ENCODE measurements at places on chromosomes 12 and 14.

DNA sequence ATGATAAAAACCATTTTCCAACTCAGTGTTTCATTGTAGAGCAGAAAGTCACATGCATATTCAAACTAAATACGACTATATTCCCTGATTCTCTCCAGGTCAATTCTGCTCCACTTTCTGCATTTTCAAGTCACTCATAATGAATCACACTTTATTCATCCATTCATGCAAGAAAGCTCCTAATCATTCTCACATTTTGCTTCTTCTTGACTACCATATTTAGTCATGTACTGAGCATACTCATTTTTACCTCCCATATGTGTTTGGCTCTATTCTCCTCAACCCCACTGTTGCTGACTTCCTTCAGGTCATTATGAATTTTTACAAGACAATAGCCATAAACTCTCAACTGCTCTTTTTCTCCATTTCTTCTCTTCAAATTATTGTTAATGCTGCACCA, 43.4 kb upstream of the PIK3C2G start:
- DNase-seq, result no peak

DNA sequence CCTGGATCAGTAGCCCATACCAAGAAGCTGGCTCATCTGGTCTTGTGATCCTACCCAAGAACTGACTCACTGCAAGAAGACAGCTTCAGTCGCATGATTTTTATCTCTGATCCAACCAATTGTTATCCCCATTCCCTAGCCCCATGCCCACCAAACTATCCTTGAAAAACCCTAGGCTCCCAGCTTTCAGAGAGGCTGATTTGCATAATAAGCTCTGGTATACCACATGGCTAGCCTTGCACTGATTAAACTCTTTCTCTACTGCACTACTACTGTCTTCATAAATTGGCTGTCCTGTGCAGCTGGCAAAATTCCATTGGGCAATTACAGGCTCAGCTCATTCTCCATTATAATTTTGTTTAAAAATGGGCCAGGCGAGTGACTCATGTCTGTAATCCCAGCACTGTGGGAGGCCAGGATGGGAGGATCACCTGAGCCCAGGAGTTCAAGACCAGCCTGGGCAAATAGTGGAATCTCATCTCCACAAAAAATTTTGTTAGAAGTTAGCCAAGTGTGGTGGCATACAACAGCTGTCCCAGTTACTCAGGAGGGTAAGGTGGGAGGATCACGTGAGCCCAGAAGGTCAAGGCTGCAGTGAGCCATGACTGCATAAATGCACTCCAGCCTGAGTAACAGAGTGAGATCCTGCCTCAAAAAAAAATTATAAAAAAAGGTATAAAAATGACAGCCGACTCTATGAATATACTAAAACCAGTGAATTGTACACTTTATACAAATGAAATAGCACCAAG, 76.7 kb upstream of the EIF5 start:
- DNase-seq, result no peak

GRCh38 chr12:63457428-63457827, 210.9 kb downstream of the DPY19L2 start:
- DNase-seq, result no peak

DNA sequence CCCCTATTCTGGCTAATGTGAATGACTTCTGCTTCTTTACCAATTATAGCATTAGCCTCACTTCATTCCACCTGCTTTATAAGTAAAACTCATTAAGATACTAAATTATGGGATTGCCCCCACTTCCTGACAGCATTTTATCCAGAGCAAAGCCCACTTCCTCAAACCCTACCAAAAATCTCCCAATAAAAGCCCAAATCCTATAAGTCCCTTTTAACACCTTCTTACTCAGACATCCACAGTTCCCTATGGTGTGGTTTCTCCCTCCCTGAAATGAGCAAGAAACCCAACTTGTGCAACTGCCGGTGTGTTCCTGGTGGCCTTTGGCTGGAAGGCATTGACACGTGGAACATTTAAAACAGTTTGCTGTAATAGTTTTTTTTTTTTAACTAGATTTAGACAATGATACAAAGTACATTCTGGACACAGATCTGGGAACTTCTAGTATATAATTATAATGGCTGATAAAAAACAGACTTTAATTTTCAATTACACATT, 53.1 kb downstream of the BRMS1L start:
- no peak for DNase-seq

- no peak for DNase-seq
Observed at GRCh38 chr12:12474471-12474928, 88.2 kb downstream of the DUSP16 start.

- no peak for DNase-seq
Observed at GRCh38 chr12:52833922-52834726, at the start of gene KRT79. TSS of gene KRT79 (minus strand) at chr12:52834311. CDS start at chr12:52834260, 51 bp downstream.

DNA sequence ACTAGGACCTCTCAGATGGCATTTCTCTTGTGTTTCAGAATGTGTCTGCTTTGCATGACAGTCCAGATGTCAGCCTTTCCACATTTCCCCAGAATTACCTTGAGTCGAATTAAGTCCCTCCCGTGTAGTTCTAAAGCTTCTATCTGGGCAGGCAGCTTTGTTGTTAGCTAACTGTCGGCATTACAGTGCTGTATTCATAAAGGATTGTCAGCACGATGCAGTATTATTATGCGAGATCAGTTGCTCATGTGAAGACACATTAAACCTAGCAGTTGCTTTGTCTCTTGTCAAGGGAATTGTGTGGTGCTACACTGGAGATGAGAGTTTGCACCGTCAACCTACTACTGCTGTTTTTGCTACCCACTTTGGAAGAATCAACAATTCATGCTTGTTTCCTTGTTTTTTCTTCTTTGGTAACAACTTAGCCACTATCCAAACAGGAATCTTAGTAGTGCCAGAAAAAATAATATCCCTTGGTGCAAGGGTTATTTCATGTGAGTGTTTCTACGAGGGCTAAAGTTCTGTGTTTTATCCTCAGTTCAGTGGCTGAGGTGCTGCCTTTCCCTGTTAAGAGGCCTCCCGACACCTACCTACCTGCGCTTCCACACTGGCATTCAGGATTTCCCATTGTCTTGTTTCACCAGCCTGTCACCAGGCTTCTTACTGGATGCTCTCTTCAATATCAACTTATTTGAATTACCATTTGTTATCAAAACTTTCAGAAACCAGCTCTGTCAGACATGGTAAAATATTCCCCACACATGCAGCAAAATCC, 297.9 kb upstream of the G2E3 start:
- DNase-seq, result no peak

- no peak for DNase-seq
Observed at GRCh38 chr14:73344319-73344718, 107.0 kb downstream of the PAPLN start.

- no peak for DNase-seq
Observed at GRCh38 chr12:54700301-54700700, 52.1 kb upstream of the DCD start.

DNA sequence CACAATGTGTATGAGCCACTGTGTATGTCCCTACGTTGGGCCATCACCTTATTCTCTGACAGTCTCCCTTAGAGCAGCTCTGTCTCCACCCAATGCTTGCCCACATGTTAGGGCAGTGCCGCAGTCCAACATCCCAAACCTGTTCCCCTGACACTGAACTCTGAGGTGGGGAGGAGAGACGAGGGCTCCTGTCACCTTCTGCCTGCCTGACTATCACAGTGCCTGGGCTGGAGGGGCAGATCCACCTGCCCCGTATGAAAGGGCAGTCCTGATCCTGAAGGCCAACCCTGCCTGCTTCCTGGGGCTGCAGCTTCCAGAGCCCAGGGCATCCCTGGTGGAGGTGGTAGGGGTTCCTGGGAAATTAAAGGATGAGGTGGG, 2.2 kb downstream of the TGM1 start:
- no peak for DNase-seq

DNA sequence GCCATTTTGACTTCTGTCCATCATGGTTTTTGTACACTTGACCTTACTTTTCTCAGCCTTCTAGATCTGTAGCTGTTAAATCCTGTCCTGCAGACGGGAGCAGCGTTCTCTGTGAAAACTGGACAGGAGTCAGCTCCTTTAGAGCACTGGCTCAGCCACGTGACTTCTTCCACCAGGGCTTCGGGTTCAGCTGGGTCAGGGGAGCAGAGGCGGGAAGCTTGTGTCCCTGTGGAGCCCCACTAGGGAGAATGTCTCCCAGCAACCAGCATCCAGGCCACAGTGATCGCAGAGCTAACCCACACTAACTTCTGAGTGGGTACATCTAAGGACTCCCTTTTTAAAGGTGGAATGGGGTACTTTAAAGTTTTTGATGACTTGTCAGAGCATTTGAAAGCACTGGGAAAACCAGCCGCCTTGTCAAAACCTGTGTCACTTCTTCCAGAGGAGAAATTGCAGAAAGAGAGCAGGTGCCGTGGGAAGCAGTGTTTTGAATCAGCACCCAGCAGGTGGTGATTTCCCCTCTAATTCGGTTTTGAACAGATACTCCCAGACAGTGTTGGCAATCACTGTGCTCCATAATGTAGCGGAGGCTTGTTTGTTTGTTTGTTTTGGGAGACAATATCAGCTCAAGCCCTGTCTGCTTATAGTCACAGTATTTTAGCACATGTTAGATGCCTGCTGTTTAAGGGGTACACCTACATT, 17.9 kb downstream of the DERA start:
- no peak for DNase-seq

DNA sequence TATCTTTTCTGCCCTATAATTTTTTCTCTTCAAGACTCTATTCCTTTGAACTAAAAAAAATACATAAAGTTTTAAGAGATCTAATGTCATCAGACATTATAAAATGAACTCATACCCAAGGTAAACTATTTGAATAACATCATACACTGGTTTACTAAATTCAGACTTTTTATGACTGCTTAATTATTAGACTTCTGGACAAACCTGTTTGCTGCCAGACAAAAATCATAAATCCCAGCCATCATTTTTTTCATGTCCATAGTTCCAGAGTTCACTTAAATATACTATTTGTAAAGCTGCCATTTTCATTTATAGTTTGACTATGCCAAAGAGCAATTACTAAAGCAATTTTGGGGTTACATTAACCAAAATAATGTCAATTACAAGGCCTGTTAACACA, 34.0 kb downstream of the USP44 start:
- no peak for DNase-seq

DNA sequence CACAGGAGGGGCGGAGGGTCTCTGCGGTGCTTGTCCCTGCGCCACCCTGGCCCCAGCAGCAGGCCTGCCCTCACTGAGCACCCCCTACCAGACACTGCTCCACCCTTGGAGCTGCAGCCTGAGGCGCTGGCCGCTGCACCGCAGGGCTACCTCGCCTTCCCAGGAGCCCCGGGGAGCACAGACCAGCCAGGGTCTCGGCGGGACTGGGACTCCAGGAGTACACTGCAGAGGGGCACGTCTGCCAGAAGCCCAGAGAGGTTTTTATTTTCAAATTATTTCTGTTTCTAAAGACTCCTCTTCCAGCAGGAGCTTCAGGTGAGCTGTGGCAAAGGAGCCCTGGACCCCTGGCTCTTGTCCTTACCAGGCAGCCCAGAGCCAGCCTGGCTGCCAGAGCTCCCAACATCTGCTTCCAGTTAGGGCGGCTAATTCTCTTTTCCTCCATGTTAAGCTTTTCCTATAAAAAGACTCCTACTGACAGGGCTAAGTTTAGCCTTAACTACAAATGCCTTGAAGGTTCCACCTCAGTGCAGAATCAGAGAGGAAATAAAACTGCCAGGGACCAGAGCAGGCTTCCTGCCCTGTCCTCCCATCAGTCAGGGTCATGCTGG, 26.4 kb downstream of the DEGS2 start:
- DNase-seq, result no peak

Data from activated CD4-positive, alpha-beta T cell treated with anti-CD3 and anti-CD28 coated beads, Interleukin-2, amount 50 U/mL, for 24 hours (primary cell).